ENCODE measurements at places on chromosomes 11 and 22. TPM values are rescaled to one million over a fixed set of nuclear protein-coding genes. Genes with fewer than 3 reads are reported as not detected.

GRCh38 chr11:1298695-1299492 is 10.5 kb downstream of the TOLLIP start:
- DNase-seq, result no peak

Gene FOLR2
- not detected for total RNA-seq

- no peak for DNase-seq
These were observed 26.0 kb downstream of the LRRC32 start for GRCh38 chr11:76644591-76644990.

- no peak for DNase-seq
These were observed 4.0 kb downstream of the NPAT start for GRCh38 chr11:108218455-108218854.

Measured in activated CD8-positive, alpha-beta T cell treated with anti-CD3 and anti-CD28 coated beads, Interleukin-2, amount 10 ng/mL, durations not matched to agents 7 days and 5 days (primary cell).